Naive thymus-derived CD8-positive, alpha-beta T cell (primary cell): ENCODE measurements at places on chromosomes 3 and 15.

DNA sequence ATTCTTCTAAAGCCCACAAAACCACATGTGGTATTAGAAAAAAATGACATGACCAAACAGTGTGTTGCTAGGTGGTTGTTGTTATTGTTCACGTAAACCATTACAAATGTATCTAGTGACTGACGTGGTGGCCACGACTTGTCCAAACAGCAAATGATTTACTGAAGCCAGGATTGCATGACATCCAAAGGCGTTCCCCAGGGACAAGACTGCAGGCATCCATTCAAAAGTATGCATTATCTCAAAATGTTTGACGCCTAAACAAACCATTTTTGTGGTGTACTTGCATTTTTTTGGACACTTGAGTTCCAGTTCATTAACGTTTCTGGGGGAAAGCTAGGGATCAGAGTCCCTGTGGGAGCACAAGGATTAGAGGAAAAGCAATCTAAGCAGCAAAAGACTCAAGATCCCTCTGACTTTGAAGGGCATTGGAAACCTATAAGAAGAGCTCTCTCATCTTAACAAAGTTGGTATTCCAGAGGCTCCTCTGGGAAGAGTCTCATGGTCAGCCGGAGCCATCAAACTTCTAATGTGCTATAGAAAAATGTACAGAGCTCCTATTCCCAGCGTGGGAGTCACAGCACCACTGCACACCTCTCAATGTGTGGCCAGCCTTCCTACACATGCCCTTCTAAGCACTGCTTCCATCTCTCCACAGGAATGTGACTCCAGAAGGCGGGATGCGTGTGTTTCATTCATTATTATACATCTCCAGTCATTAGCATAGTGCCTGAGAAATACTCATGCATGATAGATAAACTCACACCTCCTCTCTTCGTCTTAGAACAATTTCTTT, 62.9 kb downstream of the FBN1 start:
- no peak for DNase-seq

DNA sequence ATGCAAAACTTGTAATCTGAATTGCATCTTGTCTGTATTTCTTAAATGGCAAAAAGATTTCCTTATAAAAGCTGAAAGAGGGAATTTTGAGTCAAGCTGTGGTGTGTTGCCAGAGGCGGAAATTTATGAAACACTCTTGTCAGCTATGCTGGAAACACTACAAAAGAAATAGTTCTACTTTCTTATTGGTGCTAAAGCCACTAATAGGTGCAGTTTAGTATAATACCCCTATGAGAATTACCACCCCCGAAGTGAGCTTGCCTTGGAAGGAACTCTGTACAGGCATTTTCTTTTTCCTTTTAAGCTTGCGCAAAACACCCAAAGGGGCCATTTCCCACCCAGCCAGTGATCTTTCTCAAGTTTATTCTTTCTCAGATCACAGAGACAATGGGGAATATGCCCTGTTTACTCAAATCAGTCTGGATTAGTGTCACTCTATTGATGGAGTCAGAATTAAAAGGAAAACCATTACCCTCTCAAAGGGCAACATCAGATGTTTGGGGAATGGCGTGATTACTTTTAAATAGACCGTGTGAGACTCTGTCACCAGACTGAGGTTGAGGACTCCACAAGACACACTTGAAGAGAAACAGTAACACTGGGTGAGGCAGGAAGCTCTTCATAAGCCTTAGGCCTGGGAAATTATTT, 166.0 kb downstream of the TP63 start:
- no peak for DNase-seq

GRCh38 chr15:66943456-66944095, 121.8 kb upstream of the SMAD3 start:
- DNase-seq: no peak

- DNase-seq: no peak
Measured at GRCh38 chr3:190709351-190709773, 153.1 kb downstream of the GMNC start.

DNA sequence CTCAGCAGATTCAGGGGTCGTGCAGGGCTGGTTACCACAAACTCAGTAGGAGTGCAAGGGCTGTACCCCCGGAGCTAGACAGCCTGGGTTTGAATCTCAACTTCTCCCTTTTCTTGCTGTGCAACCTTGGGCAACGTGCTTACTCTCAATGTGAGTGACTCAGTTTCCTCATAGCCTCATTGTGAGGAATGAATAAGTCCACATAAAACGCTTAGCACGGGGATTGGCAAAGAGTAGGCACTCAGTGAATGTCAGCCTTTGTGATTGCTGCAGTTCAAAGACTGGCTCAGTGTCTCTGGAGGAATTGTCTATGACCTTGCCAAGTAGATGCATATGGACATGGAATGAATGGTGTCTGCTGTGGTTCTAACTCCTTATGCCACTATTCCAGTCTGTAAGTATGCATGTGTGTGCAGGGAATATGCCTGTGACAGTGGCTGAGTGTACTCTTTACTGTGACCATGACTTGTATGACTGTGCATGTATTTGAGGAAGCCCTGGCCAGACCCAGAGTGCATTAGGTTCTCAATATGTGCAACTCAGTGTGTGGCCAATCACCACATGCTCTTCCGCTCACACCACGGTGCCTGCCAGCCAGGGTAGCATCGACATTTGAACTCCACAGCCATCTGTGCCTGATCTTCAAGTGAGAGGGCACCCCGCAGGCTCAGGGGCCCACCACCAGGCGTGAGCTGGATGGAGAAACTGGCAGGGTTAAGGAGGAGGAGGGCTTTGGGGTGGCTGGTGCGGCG, 900 bp upstream of the HYAL3 start:
- DNase-seq: no peak

GRCh38 chr3:76456322-76456721, 583.6 kb upstream of the ROBO2 start:
- no peak for DNase-seq

DNA sequence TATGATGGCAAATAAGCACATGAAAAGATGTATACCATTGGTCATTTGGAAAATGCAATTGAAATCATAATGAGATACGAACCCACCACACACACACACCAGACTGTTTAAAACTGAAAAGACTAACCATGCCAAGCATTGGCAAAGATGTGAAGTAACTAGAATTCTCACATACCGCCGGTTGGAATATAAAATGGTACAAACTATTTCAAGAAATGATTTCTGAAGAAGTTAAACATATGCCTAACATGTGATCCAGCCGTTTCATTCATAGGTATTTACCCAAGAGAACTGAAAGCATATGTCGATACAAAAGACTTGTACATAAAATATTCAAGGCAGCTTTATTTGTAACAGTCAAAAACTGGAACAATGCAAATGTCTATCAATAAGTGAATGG, 28.9 kb downstream of the HES1 start:
- DNase-seq: no peak

- DNase-seq: no peak
Measured at GRCh38 chr15:85542895-85543331, 162.5 kb downstream of the AKAP13 start.

DNA sequence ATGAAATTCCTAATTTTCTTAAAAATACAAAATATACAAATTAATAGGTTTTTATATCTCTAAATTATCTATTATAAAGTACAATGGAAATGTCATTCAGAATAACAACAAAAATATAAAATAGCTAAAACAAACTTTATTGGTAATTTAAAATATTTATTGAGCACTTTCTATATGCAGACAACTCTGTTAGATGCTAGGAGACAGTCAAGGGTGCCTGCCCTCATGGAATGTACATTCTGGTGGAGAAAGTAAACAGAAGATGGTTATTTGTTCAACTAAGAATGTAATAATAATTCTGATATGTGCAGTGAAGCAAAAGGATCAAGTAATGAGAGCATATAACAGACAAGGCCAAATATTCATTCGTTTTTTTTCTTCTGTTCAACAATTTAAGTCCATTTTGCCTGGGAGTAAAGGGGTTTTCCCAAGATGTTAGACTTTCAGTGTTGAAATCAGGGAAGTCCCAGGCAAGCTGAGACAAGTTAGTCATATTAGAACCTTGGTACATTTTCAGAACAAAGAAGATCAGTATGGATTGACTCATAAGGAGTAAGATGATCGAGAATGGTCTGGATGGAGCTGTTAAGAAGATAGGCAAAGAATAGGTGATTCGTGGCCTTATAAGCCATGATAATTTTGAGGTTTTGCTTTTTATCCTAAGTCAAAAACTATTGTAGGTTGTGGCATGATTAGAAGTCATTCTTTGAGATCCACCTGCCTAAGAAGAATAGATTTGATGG, 150.2 kb upstream of the MLF1 start:
- no peak for DNase-seq

GRCh38 chr3:318903-319302, 122.3 kb downstream of the CHL1 start:
- DNase-seq: no peak

GRCh38 chr3:18246336-18247060, 178.6 kb downstream of the SATB1 start:
- no peak for DNase-seq

GRCh38 chr3:145951441-145951840, 209.5 kb downstream of the PLOD2 start:
- DNase-seq: no peak

DNA sequence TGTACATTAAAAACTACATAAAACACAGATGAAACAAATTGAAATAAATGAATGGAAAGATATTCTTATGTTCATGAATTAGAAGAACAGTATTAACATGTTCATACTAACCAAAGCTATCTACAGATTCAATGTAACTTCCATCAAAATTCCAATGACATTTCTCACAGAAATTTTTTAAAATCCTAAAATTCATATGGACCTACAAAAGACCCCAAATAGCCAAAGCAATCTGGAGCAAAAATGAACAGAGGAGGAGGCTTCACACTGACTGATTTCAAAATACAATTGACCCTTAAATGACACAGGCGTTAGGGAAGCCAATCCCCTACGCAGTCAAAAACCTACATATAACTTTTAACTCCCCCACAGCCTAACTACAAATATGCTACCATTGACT, 39.4 kb downstream of the KPNA1 start:
- no peak for DNase-seq

GRCh38 chr3:169493521-169494141, 169.9 kb downstream of the MECOM start:
- no peak for DNase-seq

GRCh38 chr3:134374105-134374790, at the start of gene AMOTL2:
Gene AMOTL2 (minus strand): TSS chr3:134374447. CDS start chr3:134371433, 3,014 bp downstream.
- DNase-seq: no peak

DNA sequence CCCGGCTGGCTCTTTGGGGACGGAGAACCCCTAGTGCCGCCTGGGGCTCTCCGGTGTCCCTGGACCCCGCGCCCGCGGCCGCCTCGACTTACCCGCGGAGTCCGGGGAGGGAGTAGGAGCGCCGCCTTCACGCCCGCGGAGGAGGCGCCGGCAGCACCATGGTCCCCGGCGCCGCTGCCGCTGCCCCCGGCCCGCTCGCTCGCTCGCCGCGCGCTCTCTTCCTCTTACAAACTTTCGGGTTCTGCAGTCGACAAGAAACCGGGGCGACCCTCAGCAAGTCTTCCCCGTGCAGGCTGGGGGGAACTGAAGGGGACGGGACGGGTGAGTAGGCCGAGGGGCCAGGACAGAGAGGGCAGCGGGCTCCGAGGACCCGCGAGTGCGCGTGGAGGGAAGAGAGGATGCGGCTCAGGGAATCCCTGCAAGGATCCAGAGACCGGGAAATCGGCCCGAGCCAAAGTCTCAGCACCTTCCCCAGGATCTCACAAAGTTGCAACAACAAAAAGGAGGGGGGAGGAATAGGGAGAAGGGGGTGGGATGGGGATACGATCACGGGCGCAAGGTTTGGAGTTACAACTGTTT, 2.0 kb downstream of the FOXP1 start:
- peak; percentile 42 for DNase-seq

- no peak for DNase-seq
Measured at GRCh38 chr3:113231827-113232253, 20.5 kb downstream of the BOC start.

- no peak for DNase-seq
Measured at GRCh38 chr3:168950622-168951021, 712.9 kb downstream of the MECOM start.

DNA sequence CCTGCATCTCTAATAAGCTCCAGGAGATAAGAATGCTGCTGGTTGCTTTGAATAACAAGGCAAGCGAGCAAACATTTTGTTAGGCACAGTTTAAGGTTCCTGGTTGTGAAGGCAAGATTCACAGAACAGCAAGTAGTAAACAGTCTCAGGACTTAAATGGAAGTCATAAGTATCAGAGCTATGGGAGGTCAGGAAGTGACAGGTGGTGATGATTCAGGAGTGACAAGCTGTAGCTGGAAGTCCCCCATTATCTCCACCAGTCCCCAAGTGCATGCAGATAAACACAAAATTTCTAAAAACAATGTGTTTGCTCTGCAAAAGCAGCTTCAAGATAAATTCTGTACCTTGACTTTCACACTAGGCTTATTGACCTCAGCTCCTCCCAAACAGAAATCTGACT, 3.3 kb downstream of the FETUB start:
- no peak for DNase-seq

- DNase-seq: peak; percentile 11
Measured at GRCh38 chr15:29925227-29926082, 103.2 kb upstream of the TJP1 start.

GRCh38 chr3:192188218-192188835, 539.0 kb downstream of the FGF12 start:
- peak; percentile 4 for DNase-seq

DNA sequence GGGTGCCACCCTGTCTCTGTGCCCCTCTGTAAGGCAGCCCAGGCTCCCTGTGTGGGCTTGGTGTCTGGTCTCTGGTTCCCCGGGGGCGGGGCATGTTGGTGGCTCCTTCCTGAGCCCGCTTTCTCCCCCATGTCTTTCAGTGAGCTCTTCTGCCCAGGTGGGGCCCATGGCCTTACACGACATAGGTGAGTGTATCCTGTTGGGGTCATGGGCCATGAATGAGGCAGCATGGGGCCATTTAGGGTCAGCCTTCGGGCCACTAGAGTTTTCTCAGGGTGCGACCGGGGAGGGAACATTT, 195.1 kb downstream of the UBE3A start:
- DNase-seq: no peak

DNA sequence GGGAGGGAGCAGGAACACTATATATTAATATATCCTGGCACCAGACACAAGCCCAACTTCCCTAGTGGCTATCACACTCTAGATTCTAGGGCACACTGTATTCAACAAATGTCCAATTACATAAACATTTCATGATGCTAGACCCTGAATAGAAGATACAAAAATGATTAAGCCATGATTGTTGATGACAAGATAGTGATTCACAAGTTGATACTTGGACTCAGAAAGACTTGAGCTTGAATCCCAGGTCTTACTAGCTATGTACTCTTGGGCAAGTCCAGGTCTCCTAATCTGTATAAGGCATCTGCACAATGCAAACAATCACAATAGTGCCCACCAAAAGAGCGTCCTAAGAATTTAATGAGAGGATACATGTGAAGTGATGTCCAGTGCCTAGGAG, 10.0 kb upstream of the SNTN start:
- DNase-seq: no peak
